ENCODE measurements at places on chromosomes 16 and 17. TPM values are rescaled to one million over a fixed set of nuclear protein-coding genes. Genes with fewer than 3 reads are reported as not detected.

GRCh38 chr16:30669903-30670824, 11.9 kb downstream of the FBRS start:
- no peak for DNase-seq

GRCh38 chr17:56699186-56699894, 105.8 kb downstream of the NOG start:
- no peak for DNase-seq

- DNase-seq = no peak
Observed at GRCh38 chr16:82345318-82345717, 175.3 kb upstream of the MPHOSPH6 start.

DNA sequence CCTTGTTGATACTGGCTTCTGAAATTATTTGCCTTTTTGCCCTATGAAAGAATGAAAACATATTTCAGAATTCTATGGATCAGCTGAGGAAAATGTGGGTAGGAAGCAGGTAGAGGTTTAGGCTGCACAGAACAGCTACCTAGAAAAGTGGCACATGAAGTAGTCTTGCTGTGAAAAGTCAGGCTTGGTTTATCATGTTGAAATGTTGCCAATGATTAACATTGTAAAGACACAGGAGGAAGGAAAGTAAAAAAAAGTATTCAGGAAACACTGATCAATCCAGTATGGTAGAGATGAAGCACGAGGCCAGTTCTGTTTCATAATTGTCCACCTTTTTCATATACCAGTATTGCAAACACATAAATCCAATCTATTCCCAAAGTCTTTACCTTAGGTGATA, 29.9 kb downstream of the ABCA6 start:
- no peak for DNase-seq

GRCh38 chr16:24668481-24669061, 60.9 kb upstream of the TNRC6A start:
- no peak for DNase-seq

DNA sequence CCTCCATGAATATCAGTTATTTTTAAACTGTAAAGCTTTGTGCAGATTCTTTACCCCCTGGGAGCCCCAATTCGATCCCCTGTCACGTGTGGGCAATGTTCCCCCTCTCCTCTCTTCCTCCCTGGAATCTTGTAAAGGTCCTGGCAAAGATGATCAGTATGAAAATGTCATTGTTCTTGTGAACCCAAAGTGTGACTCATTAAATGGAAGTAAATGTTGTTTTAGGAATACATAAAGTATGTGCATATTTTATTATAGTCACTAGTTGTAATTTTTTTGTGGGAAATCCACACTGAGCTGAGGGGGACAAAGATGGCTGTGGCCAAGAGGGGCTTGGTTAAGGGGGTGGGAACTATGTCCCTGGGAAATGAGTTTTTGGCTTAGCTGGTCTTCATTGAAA, 2.3 kb downstream of the CCL11 start:
- DNase-seq = no peak

DNA sequence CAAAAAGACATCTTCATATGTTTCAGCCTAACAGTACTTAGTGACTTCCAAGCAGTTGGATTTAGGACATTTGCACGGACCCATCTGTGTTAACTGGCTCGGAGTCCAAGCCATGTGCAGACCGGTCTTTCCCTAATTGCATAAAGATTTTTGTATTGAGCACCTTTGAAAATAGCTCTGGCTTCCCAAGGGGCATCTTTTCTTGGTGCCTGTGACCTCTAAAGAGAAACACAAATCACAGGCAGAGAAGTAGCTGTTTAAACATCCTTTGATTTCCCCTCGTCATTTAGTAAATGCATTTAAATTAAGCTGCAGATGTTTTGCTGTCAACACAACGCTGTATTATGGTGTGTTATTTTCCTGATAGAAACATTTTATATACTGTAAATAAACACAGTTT, 288.2 kb upstream of the SALL1 start:
- DNase-seq = no peak

Gene GAS2L2
- 0.20 TPM for total RNA-seq
